ENCODE measurements at places on chromosomes 5 and 9. TPM values are rescaled to one million over a fixed set of nuclear protein-coding genes. Genes with fewer than 3 reads are reported as not detected.

Gene IFNW1
- polyA plus RNA-seq: not detected

Gene FCN2
- not detected for polyA plus RNA-seq

GRCh38 chr9:2299156-2299842, 284.2 kb downstream of the SMARCA2 start:
- H3K27me3 ChIP-seq: no peaks in the 10 kb centered on the region
- DNase-seq: peak; percentile 66
- no peaks in the 10 kb centered on the region for H3K36me3 ChIP-seq
- H3K4me3 ChIP-seq: no peak overlapping the region
- no peaks in the 10 kb centered on the region for H3K4me1 ChIP-seq

DNA sequence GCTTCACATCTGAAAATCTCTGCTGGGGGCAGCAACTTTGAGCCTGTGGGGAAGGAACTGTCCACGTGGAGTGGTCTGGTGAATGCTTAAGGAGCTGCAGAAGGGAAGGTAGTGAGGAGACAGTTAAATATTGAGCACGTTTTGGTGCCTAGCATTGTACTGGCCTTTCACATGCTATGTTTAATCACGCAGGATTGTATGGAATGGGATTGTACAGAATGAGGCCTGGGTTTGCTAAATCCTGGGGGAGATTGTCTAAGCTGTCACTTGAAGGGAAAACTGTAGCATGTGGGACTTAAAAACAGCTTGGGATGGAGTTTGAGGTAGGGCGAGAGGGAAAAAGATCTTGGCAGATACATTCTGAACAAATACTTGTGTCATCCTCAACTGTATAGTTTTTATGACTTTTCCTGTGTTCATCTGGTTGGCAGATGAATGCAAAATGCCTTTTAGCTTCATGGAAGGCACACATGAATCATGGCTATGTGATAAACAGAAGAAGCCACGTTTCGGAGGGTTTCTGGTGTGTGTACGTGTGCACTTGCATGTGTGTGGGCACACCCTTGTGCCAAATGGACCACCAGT, 106.6 kb downstream of the TMC1 start:
- H3K4me3 ChIP-seq: no peak overlapping the region
- H3K36me3 ChIP-seq: no peaks in the 10 kb centered on the region
- no peaks in the 10 kb centered on the region for H3K27me3 ChIP-seq
- DNase-seq: no peak

DNA sequence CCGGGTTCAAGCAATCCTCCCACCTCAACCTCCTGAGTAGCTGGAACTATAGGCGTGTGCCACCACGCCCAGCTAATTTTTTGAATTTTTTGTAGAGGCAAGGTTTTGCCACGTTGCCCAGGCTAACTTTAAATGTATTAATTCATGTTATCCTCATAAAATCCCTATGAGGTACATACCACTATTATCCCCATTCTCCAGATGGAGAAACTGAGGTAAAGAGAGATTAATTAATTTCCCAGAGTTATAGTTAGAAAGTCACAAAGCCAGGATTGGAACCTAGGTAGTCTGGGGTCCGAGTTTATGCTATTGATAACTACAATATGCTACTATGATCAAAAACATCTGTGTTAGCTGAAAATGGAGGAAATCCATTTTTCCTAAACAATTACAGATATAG, 31.9 kb upstream of the GOLPH3 start:
- H3K4me3 ChIP-seq: no peak overlapping the region
- no peaks in the 10 kb centered on the region for H3K4me1 ChIP-seq
- H3K36me3 ChIP-seq: no peaks in the 10 kb centered on the region
- no peaks in the 10 kb centered on the region for H3K27me3 ChIP-seq
- H3K27ac ChIP-seq: no peak overlapping the region
- DNase-seq: no peak

GRCh38 chr9:79129865-79130480, 441.8 kb upstream of the TLE4 start:
- no peak overlapping the region for H3K27ac ChIP-seq
- H3K4me1 ChIP-seq: no peaks in the 10 kb centered on the region
- H3K27me3 ChIP-seq: no peaks in the 10 kb centered on the region
- H3K4me3 ChIP-seq: no peak overlapping the region
- no peaks in the 10 kb centered on the region for H3K36me3 ChIP-seq
- DNase-seq: peak; percentile 76
